ENCODE measurements at places on chromosomes 4 and X.

GRCh38 chr4:185998791-185999190, 70.2 kb upstream of the TLR3 start:
- no peak for DNase-seq

GRCh38 chrX:114675365-114675764, 91.5 kb downstream of the HTR2C start:
- peak; percentile 82 for DNase-seq

- DNase-seq = no peak
Measured at GRCh38 chr4:77141964-77142645, 14.9 kb upstream of the CCNG2 start.

DNA sequence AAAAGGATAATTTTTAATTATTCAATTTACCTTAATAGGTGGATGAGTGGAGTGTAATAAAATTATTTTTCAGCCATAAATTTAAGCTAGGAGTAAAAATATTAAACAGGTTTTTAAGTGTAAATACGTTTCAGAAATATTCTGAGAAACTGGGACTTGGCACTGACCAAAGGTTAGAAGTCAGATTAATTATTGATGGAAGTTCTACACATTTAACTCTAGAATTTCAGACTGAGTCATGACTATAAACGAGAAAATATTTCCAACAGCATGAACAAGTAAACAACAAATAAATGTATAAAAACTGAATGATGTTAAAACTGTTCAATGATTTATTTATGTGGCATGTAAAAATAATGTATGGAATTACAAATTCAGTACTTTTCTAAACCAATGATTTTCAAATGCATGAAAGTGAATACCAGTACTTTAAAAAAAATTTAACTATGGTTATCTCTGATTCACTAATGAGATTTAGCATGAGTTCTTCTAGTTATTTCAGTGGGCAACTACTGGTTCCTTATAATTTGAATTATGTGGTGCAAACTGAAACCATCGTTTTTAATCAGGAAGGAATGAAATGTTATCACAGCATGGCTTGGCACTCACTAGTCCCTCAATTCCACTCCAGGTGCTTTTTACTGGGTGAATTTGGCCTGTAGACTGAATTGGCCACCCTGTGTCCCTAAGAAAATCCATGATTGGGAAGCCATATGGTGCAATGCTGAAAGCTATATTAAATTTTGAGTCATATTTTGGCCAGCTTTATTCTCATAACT, 244.2 kb downstream of the FSTL5 start:
- no peak for DNase-seq

GRCh38 chr4:83065266-83065665, 30.3 kb downstream of the COPS4 start:
- DNase-seq = no peak

DNA sequence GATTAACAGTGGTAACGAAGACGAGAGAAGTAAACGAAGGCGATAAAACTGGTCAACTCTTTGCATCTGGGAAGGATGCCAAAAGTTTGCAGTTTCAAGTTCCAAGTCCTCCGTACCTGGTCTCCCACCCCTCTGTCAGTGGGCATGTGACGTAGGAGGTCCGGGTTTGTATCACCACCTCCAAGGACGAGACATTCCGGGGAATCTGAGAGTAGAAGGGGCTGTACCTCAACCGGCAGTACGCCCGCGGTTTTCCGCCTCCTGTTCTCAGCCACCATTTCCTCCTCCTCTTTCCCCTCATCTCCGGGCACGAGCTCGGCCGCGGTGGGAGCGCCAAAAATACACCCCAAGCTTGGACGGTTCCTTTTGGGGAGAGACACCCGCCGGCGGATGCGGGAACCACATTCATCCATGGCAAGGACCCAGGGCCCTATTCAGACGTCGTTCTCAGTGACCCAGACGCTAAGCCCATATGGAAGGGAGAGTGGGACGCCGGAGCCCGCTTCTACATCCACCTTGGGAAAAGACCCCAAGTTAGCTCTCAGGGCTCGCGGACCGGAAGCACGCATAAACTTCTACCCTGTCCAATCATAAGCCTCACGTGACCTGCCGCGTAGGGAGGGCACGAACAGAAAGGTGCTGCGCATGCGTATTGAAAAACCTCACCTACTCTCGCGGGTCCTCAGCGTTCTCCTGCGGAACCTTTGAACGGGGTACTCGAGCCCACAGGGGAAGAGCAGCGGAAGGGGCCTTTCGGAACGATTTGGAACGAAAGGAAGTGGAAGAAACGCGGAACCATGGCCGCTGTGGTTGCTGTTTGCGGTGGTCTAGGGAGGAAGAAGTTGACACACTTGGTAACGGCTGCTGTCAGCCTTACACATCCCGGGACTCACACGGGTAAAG, at the start of the genes HELQ and MRPS18C:
HELQ (minus strand) TSS at position 543 of the 903 bp plus-strand sequence; CDS start at position 413, 130 bp downstream.
MRPS18C (plus strand) TSS at position 778 of the 903 bp plus-strand sequence; CDS start at position 798, 20 bp downstream.
- DNase-seq = peak; percentile 99

GRCh38 chr4:158996669-158997074, 106.2 kb upstream of the RAPGEF2 start:
- peak; percentile 97 for DNase-seq

- DNase-seq = peak; percentile 20
Measured at GRCh38 chrX:41602816-41603345, 85.9 kb upstream of the GPR34 start.

DNA sequence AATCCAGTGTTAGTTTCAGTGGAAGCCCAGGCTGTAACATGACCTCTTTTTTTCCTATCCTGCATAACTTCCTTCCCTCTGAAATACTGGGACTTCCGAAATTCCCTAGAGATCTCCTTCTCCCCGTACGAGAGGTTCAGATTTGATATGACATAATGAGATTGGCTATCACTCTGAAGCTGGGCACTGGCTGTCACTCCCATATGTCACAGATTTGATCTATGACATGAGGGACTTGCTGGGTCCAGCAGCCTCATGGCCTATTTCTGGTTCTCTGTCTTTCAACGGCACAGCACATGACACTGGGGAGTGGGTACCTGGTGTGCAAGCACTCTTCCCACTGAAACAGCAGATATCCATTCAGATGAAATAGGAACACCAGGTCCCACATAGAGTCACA, 36.7 kb downstream of the PF4 start:
- DNase-seq = no peak

DNA sequence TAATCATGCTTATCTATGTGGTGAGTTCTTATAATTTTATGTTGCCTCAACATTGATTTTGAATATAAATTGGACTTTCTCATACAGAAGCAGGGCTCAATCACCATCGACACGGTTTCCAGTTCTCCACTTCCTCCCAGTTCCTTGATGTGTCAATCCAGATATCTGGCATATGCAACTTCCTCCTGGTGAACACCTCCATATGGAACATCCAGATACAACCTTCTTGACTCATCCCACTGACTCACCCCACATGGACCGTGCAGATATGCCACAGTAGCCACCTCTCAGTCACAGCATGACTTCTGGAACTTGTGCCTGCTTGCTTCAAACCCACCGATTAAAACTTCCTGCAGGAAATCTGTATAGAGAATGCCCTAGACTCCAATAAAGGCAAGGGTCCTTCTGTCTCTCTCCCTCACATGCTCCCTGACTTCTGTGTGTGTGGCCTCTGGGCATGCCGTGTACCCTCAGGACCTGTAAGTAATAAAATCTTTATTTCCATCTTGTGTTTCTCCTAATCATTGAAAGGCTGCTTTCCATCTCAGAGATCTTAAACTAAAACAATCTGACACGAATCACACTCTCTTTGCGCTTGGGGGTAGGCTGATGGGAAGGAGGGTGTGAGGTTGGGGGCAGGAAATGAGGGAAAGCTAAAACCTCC, 67.0 kb downstream of the HTRA3 start:
- peak; percentile 33 for DNase-seq

GRCh38 chr4:68765876-68766275, 49.9 kb upstream of the UGT2B10 start:
- no peak for DNase-seq

DNA sequence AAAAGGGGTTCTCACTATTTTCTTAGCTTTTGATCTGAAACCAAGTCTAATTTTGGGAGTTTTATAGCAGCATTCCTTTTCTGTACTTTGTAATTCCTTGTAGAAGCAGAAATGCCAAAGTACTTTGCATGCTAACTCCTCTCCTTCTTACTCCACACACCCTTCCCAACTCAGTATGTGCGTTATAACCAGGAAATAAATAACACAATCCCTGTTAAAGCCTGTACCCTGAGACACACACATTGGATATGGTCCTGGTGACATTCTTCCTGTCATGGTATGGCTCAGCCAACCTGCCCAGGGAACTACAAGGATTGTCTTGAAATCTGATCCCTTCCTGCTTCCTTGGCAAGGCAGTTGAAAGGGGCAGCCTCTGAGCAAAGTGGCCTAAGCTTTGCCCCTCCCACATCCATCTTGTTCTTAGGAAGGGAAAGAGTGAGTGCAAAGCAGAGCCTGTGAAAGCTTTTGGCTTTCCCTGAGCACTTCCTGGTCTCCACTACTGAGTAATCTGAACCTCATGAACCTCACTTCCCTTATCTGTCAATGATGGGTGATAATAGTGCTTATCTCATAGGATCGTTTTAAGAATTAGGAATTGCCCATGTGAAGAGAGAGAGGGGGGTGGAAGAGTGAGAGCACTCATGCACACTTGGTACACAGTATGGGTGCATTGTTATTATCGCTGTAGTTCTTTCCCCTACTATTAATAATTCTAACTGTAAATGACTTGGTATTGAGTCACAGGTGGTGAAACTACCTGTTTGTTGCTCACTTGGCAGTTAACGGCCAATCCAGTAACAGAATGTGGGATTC, 109.3 kb downstream of the AFF2 start:
- no peak for DNase-seq

DNA sequence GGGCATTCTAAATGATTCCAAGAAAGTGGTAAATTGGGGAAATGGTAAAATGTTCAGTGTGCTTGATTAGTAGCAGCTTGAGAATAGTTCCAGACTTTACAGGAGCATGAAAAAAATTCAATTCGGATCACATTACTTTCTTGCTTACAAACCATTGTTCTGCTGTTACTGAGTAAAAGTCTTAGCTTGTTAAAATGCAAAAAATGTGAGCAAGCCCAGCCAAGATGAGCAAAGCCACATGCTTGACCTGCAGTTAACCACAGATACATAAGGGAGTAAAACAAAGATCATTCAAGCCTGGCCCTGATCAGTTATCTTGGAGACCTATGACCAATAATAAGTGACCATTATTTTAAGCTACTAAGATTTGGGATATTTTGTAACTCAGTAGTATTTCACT, 562.9 kb upstream of the MAGEB2 start:
- DNase-seq = peak; percentile 73

DNA sequence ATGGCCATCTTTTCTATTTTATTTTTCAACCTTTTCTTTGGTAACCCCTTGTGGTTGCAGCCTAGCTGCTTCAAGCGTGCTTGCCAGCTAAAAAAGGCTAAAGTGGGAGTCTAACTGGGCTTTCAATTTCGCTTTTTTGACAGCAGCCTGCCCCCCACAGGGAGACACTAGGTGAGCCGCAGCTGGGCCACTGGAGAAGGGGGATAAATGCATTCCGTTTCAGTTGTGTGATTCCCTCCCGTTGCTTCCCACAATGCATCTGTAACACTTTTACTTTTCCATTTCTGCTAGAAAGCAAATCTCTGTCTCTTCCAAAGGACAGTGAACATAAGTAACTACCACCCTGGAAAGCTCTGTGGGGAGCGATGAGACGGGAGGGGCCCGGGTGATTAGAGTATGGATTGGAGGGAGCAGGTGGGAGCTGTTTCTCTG, 86.3 kb upstream of the RAPGEF2 start:
- peak; percentile 52 for DNase-seq

DNA sequence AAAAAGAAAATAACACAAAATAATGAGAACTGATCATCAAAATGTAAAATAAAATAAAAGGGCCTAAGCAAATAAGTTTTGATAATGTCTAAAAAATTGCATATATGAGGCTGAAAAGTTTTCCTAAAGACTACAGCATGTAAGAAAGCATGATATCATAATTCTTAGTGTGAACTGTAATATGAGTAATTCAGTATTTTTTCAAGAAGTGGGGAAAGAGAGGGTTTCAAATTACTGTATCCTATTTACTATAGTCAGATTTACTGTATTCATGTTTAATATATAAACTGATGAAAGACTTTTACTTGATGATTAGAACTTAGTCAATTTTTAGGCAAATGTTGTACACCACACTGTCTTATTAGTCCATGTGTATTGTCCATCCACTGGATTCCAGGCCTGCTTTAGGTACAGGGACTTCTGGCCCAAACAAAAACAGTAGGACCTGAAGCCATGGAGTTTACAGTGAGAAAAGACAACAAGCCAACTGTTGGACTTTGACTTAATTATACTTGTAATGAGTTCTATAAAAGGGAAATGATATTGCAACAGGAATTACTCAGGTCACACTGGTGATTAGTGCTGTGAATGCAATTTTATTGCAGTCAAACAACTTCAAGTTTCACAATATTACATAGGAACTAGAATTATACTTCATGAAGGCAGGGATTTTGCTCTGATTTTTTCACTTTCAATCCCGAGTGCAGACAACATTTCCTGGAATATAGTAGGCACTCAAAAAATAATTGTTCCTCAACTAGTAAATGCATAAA, 517.7 kb upstream of the GALNT7 start:
- DNase-seq = no peak

- no peak for DNase-seq
Measured at GRCh38 chr4:121881158-121881557, 10.9 kb upstream of the BBS7 start.

GRCh38 chrX:39840581-39841093, 257.1 kb downstream of the BCOR start:
- no peak for DNase-seq

DNA sequence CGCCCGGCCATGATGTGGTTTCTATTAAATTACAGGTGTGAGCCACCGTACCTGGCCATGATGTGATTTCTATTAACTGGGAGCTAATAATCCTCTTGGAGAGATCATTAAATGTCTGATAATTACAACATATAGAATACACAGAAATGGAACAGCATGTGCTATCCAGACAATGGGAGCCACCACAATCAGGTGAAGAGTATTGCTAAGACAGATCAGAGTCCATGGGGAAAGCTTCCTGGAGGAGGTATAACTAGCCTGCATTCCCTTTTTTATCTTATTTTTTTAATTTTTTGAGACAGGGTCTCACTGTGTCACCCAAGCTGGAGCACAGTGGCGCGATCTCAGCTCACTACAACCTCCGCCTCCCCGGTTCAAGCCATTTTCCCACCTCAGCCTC, 146.8 kb downstream of the CHRNA9 start:
- no peak for DNase-seq

DNA sequence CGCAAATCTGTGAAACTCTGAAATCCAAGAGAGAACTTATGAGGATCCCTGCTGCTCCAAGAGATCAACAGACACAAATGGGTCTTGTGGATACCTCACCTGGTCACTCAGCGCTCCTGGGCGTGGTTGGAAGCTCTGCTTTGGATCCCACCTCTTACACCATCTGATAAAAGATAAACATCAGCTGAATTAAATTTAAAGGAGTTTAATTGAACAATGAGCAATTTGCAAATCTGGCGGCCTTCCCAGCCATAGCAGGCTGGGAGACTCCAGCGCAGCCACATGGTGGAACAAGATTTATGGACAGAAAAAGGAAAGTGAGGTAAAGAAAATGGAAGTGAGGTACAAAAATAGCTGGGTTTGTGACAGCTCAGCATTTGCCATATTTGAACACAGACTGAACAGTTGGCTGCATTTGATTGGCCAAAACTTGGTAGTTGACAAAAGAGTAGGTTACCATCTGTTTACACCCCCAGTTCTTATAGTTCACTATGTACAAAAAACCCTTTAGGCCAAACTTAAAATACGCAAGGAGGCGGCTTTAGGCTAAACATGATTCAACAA, 437.3 kb upstream of the NDST3 start:
- no peak for DNase-seq

GRCh38 chrX:46597208-46597607, 23.6 kb downstream of the CHST7 start:
- DNase-seq = no peak

All from fibroblast of skin of abdomen (primary cell).